Heart right ventricle (tissue), 16 donors: ENCODE measurements at places on chromosomes 6 and 20. TPM values are rescaled to one million over a fixed set of nuclear protein-coding genes. Genes with fewer than 3 reads are reported as not detected.

NKX2-4 gene
- not detected for polyA plus RNA-seq

TRPC4AP gene
- polyA plus RNA-seq: 32.7 TPM

TCF15 gene
- 12.8 TPM for polyA plus RNA-seq

RCAN2 gene
- 51.0 TPM for polyA plus RNA-seq

ADGRF5 gene
- polyA plus RNA-seq: 28.8 TPM

PROKR2 gene
- polyA plus RNA-seq: not detected

SIGLEC1 gene
- 1.8 TPM for polyA plus RNA-seq

VGLL2 gene
- 0.29 TPM for polyA plus RNA-seq

CFAP206 gene
- polyA plus RNA-seq: 0.44 TPM

ANGPT4 gene
- polyA plus RNA-seq: 0.37 TPM

SLC17A9 gene
- 8.3 TPM for polyA plus RNA-seq

IPCEF1 gene
- polyA plus RNA-seq: 0.06 TPM

KCNK16 gene
- polyA plus RNA-seq: not detected

CD40 gene
- 9.3 TPM for polyA plus RNA-seq

USP49 gene
- 2.0 TPM for polyA plus RNA-seq

PCSK2 gene
- polyA plus RNA-seq: 0.38 TPM

PRSS16 gene
- polyA plus RNA-seq: not detected

CTCFL gene
- not detected for polyA plus RNA-seq

OR2J3 gene
- polyA plus RNA-seq: not detected

MAD2L1BP gene
- polyA plus RNA-seq: 13.5 TPM

HSPA1L gene
- 0.80 TPM for polyA plus RNA-seq

METTL24 gene
- 0.07 TPM for polyA plus RNA-seq

RHAG gene
- 0.95 TPM for polyA plus RNA-seq

EPPIN gene
- polyA plus RNA-seq: not detected

CST2 gene
- polyA plus RNA-seq: not detected

RSPH9 gene
- polyA plus RNA-seq: 0.44 TPM

SPTLC3 gene
- 1.6 TPM for polyA plus RNA-seq

NMBR gene
- polyA plus RNA-seq: not detected

OPRL1 gene
- polyA plus RNA-seq: 0.19 TPM

DLL1 gene
- polyA plus RNA-seq: 2.6 TPM

PRKN gene
- polyA plus RNA-seq: 2.3 TPM

C6orf118 gene
- 0.03 TPM for polyA plus RNA-seq

SLC17A1 gene
- not detected for polyA plus RNA-seq

WFDC5 gene
- not detected for polyA plus RNA-seq

MEI4 gene
- under 0.01 TPM for polyA plus RNA-seq

COL20A1 gene
- polyA plus RNA-seq: not detected

KCNK15 gene
- polyA plus RNA-seq: 0.54 TPM

ABHD16B gene
- polyA plus RNA-seq: 0.32 TPM

MEP1A gene
- polyA plus RNA-seq: not detected

GJA10 gene
- polyA plus RNA-seq: not detected

GSTA4 gene
- polyA plus RNA-seq: 9.9 TPM

PKIB gene
- polyA plus RNA-seq: 0.33 TPM

FAM83B gene
- polyA plus RNA-seq: 0.22 TPM

PNLDC1 gene
- polyA plus RNA-seq: 0.09 TPM

SLC13A3 gene
- polyA plus RNA-seq: 0.61 TPM

OPN5 gene
- polyA plus RNA-seq: 0.15 TPM

LY6G6F gene
- not detected for polyA plus RNA-seq

PPIL4 gene
- 15.1 TPM for polyA plus RNA-seq
